Mesothelial cell of epicardium (in vitro differentiated cells): ENCODE measurements at places on chromosomes 4 and X. TPM values are rescaled to one million over a fixed set of nuclear protein-coding genes. Genes with fewer than 3 reads are reported as not detected.

DNA sequence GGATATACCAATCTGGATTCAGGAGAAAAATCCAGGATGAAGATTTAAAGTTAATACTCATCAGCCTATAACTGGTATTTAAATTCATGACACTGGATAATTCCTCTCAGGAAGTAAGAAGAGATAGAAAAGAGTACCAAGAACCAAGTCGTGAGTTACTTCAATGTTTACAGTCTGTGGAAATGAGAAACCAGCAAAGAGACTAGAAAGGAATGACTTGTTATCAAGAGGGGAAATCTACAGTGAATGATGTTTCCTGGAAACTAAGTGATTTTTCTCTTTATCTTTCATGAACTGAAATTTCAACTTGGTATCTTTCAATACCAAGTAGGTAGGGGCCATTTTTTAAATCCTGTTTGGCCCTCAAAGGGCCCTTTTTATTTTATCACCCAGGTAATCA lies 217.9 kb upstream of the AFF2 start:
- no peaks in the 10 kb centered on the region for H3K27me3 ChIP-seq
- no peak overlapping the region for H3K27ac ChIP-seq
- DNase-seq = no peak
- no peaks in the 10 kb centered on the region for H3K4me1 ChIP-seq
- no peak overlapping the region for H3K4me3 ChIP-seq
- H3K36me3 ChIP-seq = no peaks in the 10 kb centered on the region

DNA sequence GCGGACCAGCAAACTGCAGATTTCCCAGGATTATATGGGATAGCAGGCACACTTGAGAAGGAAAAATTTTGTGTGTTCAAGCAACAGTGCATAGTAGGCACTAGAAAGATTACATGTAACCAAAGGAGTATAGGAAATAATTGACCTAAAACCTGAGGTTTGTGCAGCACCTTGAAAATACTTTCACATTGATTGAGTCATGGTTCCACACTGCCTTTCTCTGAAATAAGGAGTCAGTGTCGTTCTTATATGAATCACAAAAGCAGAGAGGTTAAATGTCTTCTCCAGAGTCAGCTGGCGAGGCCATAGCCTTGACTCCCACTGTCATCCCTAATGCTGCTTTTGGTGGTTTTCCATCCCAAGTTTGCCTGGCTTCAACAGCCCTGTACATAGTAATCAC lies 138.9 kb downstream of the SOWAHB start:
- no peak for DNase-seq
- H3K27ac ChIP-seq = no peak overlapping the region
- H3K36me3 ChIP-seq = peaks cover 33% of the 10 kb centered on the region
- no peaks in the 10 kb centered on the region for H3K27me3 ChIP-seq
- H3K4me3 ChIP-seq = no peak overlapping the region

Gene FAM241A
- 0.20 to 0.35 TPM (median 0.27 TPM) in 3 replicates for total RNA-seq

GRCh38 chrX:66654411-66654810 lies 15.5 kb upstream of the EDA2R start:
- H3K27me3 ChIP-seq = no peaks in the 10 kb centered on the region
- H3K27ac ChIP-seq = no peak overlapping the region
- DNase-seq = no peak
- no peaks in the 10 kb centered on the region for H3K36me3 ChIP-seq

Gene STPG2
- 0.85 to 0.97 TPM (median 0.88 TPM) in 3 replicates for total RNA-seq

Gene RTL9
- total RNA-seq = 0.43 to 0.55 TPM (median 0.47 TPM) in 3 replicates

DNA sequence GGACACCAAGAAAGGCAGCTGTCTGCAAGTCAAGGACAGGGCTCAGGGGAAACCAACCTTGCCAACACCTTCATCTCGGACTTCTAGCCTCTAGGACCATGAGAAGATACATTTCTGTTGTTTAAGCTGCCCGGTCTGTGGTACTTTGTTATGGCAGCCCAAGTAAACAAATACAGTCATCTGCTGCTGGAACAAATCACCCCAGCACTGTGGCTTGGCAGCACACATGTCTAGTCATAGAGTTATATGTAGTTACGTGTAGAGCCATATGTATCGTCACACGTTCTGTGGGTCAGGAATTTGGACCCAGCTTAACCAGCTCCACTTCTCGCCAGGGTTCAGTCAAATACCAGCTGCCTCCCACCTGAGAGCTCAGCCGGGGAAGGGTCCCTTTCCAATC lies 2.5 kb downstream of the HTT-AS start:
- H3K4me3 ChIP-seq = no peak overlapping the region
- peaks cover 18% of the 10 kb centered on the region for H3K4me1 ChIP-seq
- no peak for DNase-seq
- H3K27ac ChIP-seq = no peak overlapping the region

DNA sequence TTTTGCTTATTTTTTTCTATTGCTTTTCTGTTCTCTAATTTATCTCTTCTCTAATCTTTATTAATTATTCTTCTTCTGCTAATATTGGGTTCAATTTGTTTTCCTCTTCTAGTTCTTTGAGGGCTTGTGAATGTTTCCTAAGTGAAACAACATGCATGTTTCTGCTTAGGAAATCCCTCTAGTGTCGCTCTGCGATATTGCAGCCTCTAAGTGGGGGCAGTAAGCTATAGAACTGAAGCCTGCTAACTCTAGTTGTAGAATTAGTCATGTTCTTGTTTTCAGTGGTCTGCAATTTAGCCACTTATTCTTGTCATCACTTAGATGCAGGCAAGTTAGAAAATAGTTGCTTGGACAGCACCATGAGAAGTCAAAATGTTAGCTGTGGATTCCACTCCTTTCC lies 222.6 kb downstream of the SPIN4 start:
- no peaks in the 10 kb centered on the region for H3K4me1 ChIP-seq
- no peaks in the 10 kb centered on the region for H3K27me3 ChIP-seq
- no peak for DNase-seq
- no peaks in the 10 kb centered on the region for H3K36me3 ChIP-seq
- H3K4me3 ChIP-seq = no peak overlapping the region

- DNase-seq = no peak
- H3K36me3 ChIP-seq = peaks cover 4% of the 10 kb centered on the region
- H3K27ac ChIP-seq = peak overlapping the region; percentile 45
- H3K4me1 ChIP-seq = peaks cover 6% of the 10 kb centered on the region
- no peaks in the 10 kb centered on the region for H3K27me3 ChIP-seq
These were observed 27.8 kb downstream of the CD99L2 start for GRCh38 chrX:150870487-150871340.

DNA sequence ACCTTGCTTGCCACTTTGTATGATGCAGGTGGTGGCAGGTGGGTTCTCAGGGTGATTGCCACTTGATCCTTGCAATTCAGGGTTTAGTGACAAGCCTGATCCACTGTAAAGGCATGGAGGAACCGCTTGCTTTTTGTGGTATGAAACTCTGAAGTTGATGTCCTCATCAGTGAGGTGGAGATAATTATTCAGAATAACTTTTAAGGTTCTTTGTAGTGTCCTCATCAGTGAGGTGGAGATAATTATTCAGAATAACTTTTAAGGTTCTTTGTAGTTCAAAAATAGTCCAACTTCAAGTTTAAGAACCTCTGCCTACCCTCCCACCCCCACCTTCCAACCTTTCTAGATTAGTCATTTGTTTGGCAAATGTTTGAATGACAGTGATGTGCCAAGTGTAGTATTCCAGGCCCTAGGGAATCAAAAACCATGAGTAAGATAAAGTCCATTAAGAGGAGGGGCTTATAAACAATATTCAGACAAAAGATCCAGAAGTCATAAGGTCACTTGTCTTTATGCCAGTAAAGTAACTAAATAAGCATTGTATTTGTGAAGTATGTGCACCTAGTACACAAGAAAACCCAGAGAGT lies 51.2 kb downstream of the DCUN1D4 start:
- no peak overlapping the region for H3K4me3 ChIP-seq
- H3K27ac ChIP-seq = no peak overlapping the region
- no peaks in the 10 kb centered on the region for H3K4me1 ChIP-seq
- H3K27me3 ChIP-seq = no peaks in the 10 kb centered on the region
- H3K36me3 ChIP-seq = peaks cover 14% of the 10 kb centered on the region
- no peak for DNase-seq

Gene GAGE12H
- not detected in 3 replicates for total RNA-seq

Gene BEX5
- total RNA-seq = 0.36 TPM in 1 of 3 replicates, not detected in the others

- H3K4me3 ChIP-seq = no peak overlapping the region
- H3K4me1 ChIP-seq = no peaks in the 10 kb centered on the region
- H3K36me3 ChIP-seq = peaks cover 2% of the 10 kb centered on the region
- H3K27ac ChIP-seq = no peak overlapping the region
- no peaks in the 10 kb centered on the region for H3K27me3 ChIP-seq
- no peak for DNase-seq
These were observed 26.0 kb downstream of the ADH4 start for GRCh38 chr4:99117876-99118693.

- no peak overlapping the region for H3K4me3 ChIP-seq
- H3K36me3 ChIP-seq = peaks cover 19% of the 10 kb centered on the region
- no peak overlapping the region for H3K27ac ChIP-seq
- H3K4me1 ChIP-seq = peaks cover 21% of the 10 kb centered on the region
- no peaks in the 10 kb centered on the region for H3K27me3 ChIP-seq
These were observed 54.5 kb downstream of the CLDN34 start for GRCh38 chrX:10021461-10022272.

- no peaks in the 10 kb centered on the region for H3K27me3 ChIP-seq
- no peaks in the 10 kb centered on the region for H3K36me3 ChIP-seq
- H3K27ac ChIP-seq = peak overlapping the region; percentile 11
- DNase-seq = no peak
- H3K4me1 ChIP-seq = peaks cover 15% of the 10 kb centered on the region
- no peak overlapping the region for H3K4me3 ChIP-seq
These were observed 35.9 kb downstream of the AFF1 start for GRCh38 chr4:86970447-86971354.

- no peaks in the 10 kb centered on the region for H3K36me3 ChIP-seq
- no peaks in the 10 kb centered on the region for H3K4me1 ChIP-seq
- DNase-seq = no peak
- no peaks in the 10 kb centered on the region for H3K27me3 ChIP-seq
These were observed 140.4 kb upstream of the MAD2L1 start for GRCh38 chr4:120207021-120207420.

Gene GYPB
- not detected in 3 replicates for total RNA-seq

GRCh38 chr4:139243448-139244365 lies 36.3 kb downstream of the MGARP start:
- no peak for DNase-seq
- H3K27me3 ChIP-seq = no peaks in the 10 kb centered on the region
- peaks cover 1% of the 10 kb centered on the region for H3K36me3 ChIP-seq
- H3K4me1 ChIP-seq = no peaks in the 10 kb centered on the region
- H3K27ac ChIP-seq = peak overlapping the region; percentile 47

GRCh38 chr4:114626196-114626595 lies 27.6 kb downstream of the UGT8 start:
- H3K4me3 ChIP-seq = no peak overlapping the region
- H3K36me3 ChIP-seq = no peaks in the 10 kb centered on the region
- DNase-seq = no peak
- no peaks in the 10 kb centered on the region for H3K4me1 ChIP-seq
- no peak overlapping the region for H3K27ac ChIP-seq

GRCh38 chr4:56757261-56757746 lies 64.2 kb downstream of the SPINK2 start:
- H3K27me3 ChIP-seq = no peaks in the 10 kb centered on the region
- H3K4me3 ChIP-seq = no peak overlapping the region
- H3K4me1 ChIP-seq = peaks cover 41% of the 10 kb centered on the region
- H3K36me3 ChIP-seq = peaks cover 5% of the 10 kb centered on the region
- peak overlapping the region; percentile 91 for H3K27ac ChIP-seq
- DNase-seq = no peak
